CD4-positive, alpha-beta T cell treated with Interleukin-21 for 1 hour (primary cell): ENCODE measurements at places on chromosomes 13 and 19.

GRCh38 chr19:15421136-15421695 is 2.4 kb upstream of the AKAP8L start:
- no peak for DNase-seq

DNA sequence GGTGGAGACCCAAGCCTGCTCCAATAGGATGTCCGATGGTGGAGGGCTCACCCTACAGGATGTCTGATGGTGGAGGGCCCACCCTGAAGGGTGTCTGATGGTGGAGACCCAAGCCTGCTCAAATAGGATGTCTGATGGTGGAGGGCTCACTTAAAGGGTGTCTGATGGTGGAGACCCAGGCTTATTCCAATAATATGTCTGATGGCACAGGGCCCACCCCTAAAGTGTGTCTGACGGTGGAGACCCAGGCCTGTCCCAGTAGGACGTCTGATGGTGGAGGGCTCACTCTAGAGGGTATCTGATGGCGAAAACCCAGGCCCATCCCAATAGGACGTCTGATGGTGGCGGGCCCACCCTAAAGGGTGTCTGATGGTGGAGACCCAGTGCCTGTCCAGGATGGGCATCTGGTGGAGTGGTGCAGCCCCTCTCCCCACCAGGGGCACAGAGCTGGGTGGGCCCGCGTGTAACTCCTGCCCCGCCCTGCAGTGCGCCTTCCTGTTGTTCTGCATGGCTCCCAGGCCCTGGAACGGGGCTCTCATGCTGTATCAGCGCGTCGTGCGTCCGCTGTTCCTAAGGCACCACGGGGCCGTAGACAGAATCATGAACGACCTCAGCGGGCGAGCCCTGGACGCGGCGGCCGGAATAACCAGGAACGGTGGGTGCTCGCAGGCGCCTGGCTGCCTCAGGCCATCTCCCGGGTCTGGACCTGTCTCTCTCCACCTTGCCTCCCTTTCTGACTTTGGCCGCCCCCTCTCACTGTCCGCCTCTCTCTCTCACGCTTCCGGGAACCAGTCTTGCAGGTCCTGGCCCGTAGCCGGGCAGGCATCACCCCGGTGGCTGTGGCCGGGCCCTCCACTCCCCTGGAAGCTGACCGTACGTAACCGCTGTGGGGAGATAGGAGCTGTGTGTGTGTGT is 5.1 kb downstream of the REEP6 start:
- DNase-seq, result no peak

DNA sequence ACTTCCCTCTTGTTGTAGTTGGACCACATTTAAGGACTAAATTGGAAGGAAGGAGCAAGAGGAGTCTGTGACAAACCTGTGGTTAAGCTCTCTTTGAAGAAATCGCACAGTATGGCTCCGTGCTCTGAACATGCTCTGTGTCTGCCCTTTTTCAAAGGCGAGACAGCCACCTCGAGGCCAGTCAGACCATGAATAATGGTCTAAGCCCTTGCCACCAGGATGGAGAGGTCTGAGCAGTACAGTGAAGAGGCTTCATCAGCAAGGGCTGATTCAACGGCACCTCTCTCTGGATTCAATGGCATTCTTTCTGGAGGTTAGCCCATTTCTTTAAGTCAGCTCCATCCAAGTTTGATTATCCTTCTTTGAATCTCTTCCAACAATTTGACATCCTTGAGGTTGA is 30.9 kb downstream of the FAM216B start:
- no peak for DNase-seq

GRCh38 chr13:25732111-25732865 is 319.5 kb downstream of the SHISA2 start:
- no peak for DNase-seq

- no peak for DNase-seq
These were observed 11.4 kb downstream of the NDFIP2 start for GRCh38 chr13:79492313-79492798.

DNA sequence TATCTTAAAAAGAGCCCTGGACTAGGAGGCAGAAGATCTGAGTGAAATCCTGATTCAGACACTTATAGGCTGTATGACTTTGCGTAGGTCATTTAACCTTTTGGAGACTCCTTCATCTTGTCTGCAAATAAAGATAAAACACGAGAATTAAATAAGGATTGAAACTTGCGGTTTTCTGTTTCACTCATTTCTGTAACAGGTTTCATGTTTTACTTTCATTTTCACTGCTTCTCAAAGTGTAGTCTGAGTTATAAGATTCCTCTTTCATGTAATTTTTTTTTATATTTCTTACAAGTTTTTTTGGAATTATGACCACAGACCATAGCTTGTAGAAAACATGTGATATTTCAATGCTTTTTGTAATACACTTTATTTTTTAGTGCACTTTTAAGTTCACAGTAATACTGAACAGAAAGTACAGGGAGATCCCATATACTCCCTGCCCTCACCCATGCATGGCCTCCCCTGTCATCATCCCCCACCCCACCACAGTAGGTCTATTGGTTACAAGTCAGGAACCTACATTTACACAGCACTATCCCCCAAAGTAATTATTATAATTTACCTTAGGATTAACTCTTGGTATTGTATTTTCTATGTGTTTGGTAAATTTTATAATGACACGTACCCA is 174.6 kb downstream of the ITGBL1 start:
- DNase-seq, result peak; percentile 42

- DNase-seq, result no peak
These were observed 137.8 kb upstream of the TSC22D1 start for GRCh38 chr13:44713788-44714469.

DNA sequence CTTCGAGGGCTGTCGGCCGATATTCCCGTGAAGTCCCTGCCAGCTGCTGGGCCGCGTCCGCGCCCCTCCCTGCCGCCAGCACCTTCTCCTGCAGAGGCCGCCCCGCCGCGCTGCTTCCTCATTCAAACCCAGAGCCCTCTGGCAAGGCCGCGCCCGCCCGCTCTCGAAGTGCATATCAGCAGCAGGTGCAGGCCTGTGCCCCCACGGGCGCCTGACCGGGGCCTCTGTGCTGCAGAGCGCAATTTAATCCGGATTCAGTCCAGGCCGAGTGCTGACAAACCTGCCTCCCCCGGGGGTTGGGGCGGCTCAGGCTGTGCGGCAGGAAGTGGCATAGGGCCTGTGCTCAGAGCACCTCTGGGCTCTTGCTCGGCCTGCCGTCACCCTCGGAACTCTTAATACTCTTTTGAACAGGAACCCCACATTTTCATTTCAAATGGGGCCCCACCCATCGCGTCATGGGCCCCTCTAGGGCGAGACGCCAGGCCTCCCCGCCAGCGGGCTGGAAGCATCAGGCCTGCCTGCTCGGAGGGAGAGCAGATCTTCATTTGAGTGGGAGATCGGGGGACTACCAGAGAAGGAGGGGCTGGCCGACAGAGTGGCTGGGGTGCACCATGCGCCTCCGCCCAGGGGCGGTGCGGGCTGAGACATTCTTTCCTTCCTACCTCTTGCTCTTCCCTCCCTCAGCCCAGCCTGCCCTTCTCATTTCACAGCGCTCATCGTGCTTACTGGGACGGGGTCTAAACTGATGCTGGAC is 125.7 kb downstream of the TNFRSF19 start:
- DNase-seq, result peak; percentile 53

- no peak for DNase-seq
These were observed 520 bp downstream of the LGALS4 start for GRCh38 chr19:38812009-38812840.

GRCh38 chr19:1336079-1336684 is 47.5 kb upstream of the NDUFS7 start:
- no peak for DNase-seq

GRCh38 chr19:821825-822503 is at the start of gene PLPPR3:
Gene PLPPR3, minus strand, starts transcription at chr19:821955. Its CDS starts 396 bp downstream, at chr19:821559.
- DNase-seq, result no peak

DNA sequence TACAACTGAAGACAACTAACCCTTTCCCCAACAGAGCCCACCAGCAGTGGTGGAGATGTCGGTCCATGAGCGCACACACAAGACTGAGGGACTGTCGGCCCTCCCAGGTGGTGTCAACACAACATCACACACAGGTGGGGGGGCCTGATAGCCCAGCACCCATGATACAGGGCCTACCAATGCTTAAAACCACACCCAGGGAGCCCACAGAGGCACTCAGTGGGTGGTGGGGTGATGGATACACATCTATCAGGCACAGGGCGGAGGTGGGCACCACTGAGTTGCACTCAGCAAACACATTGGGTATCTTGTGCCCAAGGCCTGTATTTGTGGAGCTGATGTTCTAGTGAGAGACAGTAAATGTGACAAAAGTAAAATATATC is 7.0 kb upstream of the ZFP36 start:
- no peak for DNase-seq
